Coronary artery (tissue), 2 donors: ENCODE measurements at places on chromosomes 3 and 15.

DNA sequence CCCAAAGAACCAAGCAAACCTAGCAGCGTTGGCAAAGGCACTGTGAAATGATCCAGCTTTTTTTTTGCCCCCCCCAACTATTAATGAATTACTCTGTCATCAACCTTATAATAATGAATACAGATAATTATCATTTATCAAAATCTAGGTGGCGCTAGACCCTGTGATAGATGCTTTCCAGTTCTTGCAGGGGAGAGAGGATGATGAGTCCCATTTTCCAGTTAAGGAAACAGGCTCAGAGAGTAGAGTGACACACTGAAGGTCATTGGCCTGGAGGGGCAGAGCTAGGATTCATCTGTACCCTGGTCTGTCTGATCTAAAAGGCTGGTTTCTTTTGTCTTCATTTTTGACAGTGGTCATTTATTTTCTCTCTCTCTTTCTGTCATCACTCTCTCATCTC is 5.0 kb downstream of the ACOX2 start:
- no peak for DNase-seq

DNA sequence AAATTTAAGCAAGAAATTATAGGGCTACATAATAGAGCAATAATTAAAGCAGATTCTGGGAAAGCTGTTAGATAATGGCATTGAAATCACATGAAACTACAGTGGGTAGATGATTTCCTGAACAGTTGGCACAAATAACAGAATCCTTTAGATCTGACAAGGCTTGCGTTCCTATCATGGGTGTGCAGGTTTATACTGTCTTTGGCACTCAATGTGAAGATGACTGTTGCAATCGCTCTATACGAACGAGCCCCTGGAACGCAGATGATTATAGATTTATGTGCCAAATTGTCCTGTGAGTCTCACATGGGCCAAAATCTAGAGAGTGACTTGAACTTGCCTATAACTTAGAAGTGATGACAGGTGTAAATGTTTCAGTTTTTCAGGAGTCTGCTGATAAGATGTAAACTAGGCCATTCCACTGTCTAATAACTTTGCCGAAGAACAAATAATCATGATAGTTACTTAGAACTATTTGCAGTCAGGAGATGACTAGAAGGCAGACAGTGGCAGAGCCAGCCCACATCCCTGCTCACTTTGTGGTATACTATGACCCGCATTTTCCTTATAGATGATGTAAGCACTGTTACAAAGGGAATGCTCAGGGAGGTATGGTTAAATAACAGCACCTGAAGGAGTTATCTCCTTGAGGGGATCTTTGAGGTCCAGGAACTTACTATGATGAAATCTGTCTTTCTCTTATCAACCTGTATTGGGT is 30.5 kb upstream of the TRPC1 start:
- DNase-seq: no peak

- DNase-seq: no peak
Measured at GRCh38 chr15:56058986-56059385, 65.6 kb upstream of the NEDD4 start.

GRCh38 chr3:155890671-155891190 is 20.3 kb downstream of the GMPS start:
- no peak for DNase-seq

GRCh38 chr3:94799420-94800060 is 736.7 kb downstream of the NSUN3 start:
- no peak for DNase-seq

DNA sequence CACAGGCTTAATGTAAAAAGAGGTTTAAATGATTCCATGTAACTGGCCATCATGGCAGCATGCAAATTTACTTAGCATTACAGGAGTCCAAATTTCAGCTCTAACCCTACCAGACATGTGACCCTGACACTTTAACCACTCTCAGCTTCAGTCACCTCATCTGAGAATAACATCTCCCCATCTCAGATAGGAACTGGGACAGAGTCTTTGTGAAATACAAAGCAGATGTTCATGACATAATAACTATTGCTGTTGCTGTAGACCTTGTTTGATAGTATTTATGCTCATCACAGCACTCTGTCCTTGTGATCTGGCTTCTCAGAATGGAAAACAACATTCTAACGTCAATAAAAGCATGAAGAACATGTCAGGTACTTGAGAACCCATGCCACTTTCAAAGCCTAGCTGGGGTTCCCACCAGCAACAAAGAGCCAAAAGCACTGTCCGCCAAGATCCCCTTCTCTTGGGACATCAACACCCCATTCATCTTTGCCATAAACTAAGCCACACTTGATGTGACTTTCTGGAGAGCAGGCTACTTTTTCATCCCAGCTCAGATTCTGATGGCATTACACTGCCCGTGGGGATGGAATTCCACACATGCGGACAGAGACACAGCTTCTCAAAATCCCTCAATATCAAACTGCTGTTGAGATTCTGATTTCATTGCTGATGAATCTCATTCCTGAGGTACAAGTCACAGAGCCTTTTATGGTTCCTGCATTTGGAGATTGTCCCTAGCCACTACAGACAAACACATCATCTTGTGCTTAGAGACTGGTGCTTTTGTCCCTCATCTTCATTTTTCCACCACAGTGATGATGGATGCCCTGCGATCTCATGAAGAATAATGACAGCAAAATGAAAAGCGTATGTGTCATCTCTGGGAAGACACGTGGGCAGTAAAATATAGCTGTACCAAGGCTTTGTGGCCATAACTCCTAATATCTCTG is 202.7 kb downstream of the TNIK start:
- DNase-seq: no peak

DNA sequence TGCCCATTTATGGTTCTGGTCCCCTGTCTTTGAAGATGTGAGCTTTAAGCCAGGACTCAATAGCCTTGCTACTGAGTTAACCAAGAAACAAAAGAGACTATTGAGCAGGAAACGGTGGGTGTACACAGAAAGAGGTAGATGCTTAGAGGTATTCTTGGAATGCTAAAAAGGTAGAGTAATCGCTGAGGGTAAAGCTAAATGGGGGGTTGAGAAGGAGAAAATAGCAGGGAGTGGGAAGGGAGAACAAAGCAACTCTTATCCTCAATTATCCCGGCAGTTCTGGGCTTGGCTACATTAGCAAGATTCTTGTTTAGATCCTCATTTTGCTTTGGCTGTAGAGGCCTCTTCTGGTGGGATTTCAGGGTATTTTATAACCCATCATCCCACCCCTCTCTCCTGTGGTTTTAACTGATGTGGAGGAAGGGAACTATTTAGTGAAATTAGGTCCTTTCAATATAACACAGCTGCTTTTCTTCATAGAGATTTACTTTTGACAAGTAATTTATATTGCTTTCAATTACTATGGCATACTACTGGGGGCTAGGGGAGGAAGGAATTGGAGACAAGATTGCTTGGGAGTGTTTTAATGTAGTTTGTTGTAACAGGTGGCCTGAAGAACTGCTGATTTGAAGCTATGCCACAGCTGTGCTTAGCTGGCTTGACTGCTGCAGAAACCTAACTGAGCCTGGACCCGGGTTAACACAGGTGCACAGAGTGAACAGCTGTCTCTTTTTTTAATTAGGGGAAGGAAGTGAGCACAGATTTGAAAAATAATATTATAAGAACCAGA is 234.3 kb upstream of the CCDC54 start:
- no peak for DNase-seq

- DNase-seq: peak; percentile 66
Measured at GRCh38 chr3:53823956-53824657, 22.1 kb downstream of the CHDH start.

- no peak for DNase-seq
Measured at GRCh38 chr15:75007216-75007615, 11.9 kb downstream of the SCAMP5 start.

GRCh38 chr3:23501201-23501802 is 298.2 kb downstream of the UBE2E2 start:
- DNase-seq: no peak

DNA sequence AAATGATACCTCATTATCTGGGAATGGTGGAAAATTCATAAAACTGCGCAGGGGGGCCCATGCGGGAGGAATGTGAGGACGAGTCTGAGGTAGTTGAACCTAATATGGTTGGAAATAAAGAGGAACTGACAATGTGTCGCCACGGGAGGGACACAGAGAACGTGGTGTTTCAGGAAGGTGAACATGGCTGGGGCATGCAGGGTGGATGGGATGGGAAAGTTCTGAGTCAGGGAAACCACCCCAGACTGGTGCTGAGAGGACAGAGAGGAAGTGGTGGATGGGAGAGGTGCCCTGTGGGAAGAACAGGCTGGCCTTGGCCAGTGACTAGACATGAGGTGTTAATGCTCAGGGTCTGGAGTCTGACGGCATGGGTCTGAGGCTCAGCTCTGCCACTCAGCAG is 137.1 kb upstream of the WNT5A start:
- DNase-seq: no peak

- DNase-seq: no peak
Measured at GRCh38 chr15:89671687-89672086, 7.5 kb downstream of the PLIN1 start.

DNA sequence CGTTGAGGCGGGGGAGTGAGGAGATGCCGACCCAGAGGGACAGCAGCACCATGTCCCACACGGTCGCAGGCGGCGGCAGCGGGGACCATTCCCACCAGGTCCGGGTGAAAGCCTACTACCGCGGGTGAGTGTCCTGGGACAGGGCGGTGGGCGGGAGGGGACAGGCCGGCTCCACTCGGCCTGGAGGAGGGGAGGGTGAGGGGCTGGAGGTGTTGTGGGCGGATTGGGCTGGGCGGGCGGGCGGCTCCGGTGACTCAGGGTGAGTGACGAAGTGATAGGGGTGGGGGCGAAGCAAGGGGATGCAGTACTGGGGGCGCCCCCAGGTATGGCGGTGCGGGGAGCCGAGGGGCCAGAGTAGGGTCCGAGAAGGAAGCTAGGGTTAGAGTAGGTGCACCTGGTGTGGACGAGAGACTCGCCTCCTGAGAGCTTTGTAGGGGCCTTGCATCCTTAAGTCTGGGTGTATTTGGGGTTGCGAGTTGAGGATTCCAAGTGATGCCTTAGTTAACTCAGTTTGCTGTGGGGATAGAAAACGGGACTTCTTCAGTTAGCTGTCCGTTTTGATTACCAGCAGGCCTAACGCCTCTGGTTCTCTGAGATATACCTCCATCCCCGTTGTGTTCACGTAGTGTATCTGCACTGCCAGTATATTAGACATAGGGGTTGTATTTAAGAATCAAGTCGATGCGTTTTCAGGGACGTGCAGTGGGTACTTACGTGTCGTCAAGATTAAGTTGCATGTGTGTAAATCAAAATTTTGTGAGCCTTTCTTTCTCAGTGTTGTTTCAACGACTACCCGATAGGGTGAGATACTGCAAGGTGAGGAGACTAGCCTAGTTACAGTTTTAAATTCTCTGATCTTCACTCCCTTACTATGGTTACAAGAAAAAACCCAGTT is 670 bp downstream of the PRKCI start:
- DNase-seq: peak; percentile 81

DNA sequence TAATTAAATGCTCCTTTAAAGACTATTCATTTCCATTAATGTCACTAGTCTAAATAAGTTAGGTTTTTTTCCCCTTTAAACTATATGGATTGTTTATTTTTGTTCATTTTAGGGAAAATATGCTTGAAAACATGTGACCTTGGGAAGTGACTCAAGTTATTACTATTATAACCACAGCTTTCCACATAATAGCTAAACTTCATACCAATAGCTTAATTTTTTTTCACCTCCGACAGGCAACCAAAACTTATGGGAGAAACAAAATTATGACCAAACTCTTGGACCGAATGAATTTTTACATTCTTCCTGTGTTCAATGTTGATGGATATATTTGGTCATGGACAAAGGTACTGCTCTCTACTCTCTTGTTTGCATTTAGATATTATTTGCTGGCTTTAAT is 16.2 kb downstream of the CPA3 start:
- DNase-seq: no peak

DNA sequence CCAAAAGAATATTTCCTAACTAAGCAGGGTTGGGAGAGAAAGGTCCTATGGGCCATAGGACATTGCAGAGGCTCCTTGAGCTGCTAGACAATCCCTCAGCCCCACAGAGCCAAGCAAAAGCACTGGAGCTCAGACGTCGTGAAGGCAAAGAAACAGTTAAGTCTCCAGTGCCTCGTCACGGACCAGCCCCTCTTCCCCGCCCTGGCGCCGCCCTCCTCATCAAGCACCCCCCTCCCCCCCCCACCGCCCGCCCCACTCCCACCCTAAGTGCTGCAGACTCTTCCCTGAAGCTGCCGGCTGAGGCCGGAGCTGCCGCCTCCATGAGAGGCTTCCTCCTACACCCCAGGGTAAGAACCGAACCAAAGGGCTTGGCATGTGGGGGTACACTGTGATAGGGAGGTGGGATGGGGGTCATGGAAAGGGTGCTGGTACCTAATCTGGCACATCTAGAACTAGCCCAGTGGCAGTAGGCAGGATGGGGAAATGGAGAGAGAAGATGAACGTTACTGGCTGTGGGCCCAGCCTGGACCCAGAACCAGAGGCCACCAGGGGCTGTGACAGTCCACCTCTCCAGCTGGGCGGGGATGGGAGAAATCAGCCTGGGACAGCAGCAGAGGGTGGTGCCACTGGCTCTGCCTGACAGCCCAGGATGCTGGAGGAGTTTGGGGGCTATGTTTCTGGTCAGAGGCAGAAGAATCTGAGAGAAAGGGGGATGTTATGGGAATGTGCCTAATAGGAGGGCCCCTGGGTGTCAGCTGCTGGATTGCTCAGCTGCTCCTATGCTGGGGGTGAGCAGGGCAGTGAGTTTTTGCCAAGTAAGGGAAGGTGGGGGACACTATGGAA is at the start of gene MAP1A:
Gene MAP1A (plus strand): TSS at position 255 of the 843 bp plus-strand sequence. CDS start 3,866 bp downstream, outside the sequence.
- DNase-seq: peak; percentile 82

DNA sequence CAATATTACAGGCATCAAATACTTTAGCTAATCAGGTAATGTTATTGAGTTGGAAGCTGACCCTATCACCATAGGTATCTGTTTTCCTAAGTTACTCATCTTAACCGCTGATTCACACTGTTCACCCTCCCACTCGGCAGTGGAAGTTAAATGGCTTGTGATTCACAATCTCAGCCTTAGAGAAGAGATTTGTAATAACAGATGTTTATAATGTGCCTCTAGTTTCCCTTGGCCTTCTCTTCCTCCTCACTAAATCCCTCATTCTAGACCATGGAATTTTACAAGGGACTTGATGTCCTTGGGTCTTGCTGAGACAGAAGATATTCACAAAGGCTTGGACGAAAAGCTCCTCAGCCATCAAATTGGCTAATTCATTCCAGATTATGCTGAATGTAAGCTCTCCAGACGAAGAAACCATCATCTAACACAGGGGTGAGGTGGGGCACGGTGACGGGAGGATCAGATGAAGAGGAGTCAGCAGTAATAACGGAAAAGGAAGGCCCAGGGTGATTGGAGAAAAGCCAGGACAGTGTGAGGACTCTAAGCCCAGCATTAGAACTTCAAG is 931.7 kb downstream of the MCTP2 start:
- no peak for DNase-seq

- DNase-seq: no peak
Measured at GRCh38 chr3:127888564-127889107, 26.4 kb upstream of the KBTBD12 start.

DNA sequence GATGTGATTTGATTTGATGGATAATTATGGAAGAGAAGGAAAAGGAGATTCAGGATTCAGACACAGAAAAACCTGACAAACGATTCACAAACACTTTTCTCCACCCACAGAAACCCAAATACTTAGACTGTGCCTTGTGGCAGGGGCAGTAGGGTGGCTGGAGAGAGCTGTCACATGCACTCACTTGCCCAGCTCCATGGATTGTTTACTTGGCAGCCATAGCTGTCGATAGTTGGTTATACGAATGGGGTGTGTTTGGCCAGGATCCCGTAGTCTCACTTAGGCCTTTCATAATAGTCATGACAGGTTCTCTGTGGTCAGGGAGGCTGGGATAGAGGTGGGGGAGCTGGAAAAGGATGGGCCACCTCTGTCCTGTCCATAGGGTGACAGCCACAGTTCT is 76.9 kb downstream of the CACNA1D start:
- no peak for DNase-seq
